ENCODE measurements at places on chromosomes 7 and 10.

- no peak for DNase-seq
These were observed 107.6 kb downstream of the SGMS1 start for GRCh38 chr10:50516171-50516570.

DNA sequence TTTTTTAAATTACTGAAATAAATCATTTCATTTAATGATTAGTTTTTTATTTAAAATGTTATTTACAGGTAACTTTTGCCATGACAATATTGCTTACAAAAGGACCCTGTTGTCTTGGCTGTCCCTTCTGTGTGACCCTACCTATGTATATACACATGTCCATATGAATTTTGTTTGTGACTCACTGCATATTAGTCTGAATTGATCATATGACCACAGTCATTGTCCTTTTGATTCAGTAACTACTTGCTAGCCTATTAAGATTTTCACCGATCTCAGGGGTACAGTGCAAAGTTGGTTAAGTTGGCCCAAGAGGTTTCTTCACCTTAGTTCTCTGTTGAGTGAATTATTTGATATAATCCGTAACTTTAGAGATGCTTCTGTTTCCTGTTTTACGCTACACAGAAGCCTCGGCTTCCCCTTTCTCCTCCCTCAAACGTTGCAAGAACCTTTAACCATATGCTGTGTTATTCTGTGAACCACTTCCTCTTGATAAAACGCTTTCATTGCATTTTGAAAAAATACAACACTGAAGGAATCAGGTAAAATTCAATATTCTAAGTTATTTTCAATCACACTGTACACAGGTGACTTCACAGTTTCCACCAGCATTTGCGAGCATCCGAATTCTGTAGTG lies 43.9 kb downstream of the APBB1IP start:
- no peak for DNase-seq

GRCh38 chr7:108456845-108457540 lies 757 bp upstream of the NRCAM start:
- DNase-seq: no peak

- DNase-seq: no peak
These were observed 119.4 kb downstream of the DYNC2I1 start for GRCh38 chr7:158975526-158976467.

DNA sequence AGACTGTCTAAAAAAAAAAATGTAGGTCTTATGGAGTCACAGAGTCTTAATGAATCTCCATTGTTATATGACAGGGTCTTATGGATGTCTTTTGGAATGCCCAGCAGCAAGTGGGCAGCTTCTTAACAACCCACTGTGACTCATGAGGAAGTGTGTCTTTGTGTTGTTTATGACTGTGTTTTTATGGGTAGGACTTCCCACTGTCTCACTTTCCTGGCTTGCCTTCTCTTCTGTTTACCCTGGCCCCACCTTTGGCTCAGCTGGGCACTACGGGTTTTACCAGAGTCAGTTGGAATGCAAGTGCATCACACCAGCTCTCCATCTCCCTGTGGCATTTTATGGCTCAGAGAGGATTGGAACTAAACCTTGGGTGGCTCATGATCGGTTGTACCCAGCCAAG lies 580.5 kb downstream of the AUTS2 start:
- DNase-seq: no peak

DNA sequence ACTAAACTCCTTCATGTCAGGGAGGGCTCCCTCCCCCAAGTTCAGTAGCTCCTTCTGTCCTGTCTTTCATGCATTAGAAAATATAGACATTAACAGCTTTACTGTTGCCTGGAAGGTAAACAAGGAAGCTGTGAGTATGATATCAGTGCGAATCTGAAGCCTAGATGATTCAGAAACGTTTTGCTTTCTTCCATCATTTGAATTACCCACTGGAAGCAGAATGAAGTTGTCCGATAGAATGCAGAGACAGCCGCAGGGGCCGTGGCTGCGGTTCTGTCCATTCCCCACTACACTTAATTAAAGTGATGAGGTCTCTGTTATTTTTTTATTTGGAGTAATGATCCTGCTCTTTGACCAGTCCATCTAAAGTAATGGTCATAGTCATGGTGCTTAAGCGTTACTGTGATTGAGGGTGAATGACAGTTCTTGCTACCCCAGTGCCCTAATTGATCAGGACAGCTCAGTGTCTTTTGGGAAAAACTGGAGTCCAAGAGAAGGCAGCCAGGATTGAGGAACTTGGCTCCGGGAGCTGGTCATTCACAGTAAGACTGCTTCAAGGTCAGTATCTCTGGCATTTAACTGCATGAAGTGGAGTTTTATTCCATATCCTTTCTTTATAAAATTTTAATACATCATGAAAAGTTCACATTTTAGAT lies 69.9 kb downstream of the PTPRE start:
- DNase-seq: no peak

GRCh38 chr7:144379776-144380384 lies 23.6 kb downstream of the NOBOX start:
- no peak for DNase-seq

DNA sequence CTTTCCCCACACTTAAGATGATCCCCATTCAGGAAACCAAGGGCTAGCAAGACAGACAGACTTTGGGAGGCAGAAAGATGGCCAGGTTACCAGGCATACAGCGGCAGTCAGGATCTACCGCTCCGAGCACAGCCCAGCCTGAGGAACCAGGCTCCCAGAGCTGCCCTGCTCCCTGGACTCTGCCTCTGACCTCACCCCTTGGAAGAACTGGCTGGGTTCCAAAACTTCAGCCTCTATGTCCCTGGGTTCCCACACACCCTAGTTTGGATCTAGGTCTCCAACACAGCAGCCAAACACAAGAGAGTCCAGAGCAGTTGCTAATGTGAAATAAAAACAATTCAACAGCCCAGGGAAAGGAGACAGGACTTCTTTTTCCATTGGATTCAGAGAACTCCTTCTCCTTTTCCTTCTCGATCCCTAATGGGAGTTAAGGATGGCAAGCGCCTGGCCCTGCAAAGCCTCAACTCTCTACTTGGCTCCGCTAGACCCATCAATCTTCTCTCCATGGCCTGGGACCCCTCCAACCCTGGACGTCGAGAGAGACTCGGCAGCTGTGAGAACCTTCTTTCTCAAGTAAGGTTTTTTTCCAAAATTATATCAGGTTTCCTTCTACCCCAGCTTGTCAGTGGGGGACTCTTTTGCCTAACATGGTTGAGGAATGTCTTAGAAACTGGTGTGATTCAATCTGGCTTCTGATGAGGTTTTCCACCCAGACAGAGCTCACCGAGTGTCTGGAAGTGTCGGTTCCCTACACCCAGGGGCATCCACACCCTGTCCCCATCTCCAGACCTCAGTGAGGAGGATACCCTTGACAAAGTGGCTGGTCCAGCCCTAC lies 219.6 kb downstream of the KCNMA1 start:
- DNase-seq: no peak

DNA sequence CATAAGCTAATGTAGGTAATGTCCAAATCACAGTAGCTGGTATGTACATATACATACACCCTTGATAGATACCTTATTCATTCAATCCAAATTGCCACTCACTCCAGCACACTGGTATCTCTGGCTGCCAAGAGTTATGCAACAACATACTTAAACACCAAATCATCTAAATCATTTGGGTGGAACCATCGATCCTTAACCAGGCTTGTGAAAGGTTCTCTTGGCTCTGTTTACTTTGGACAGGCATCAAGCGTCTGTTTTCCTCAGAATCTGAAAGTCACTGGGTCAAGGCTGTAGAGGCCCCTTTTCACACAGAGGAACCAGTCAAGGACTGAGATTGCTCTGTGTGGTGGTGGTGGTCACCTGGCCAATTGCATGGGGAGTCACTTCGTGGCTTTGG lies 24.6 kb downstream of the JAZF1 start:
- no peak for DNase-seq

- no peak for DNase-seq
These were observed 70.9 kb downstream of the CARD11 start for GRCh38 chr7:2972835-2973161.

DNA sequence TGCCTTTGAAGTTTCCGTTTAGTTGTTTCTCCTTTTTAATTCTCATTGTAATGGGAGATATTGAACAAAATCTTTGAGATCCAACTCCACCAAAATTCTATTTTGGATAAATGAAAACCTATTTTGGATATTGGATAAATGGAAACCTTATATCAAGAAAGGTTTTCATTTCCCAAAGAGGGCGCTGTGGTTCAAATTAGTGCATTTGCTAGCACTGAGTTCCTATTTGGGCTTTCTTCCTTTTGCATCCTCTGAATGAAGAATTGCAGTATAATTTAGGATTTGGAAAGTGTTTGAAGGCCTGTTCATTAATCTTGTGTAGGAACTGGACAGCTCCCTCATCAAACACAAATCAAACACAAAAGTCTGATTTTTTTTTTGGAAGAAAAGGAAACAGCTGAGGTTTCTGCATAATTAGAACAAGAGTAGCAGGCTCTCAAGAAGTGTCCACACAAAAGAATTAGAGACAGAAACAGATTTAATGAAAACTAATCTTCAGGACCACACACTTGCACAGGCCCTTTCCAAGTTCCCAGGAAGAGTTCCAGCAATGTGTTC lies 80.8 kb upstream of the KLF14 start:
- DNase-seq: no peak

DNA sequence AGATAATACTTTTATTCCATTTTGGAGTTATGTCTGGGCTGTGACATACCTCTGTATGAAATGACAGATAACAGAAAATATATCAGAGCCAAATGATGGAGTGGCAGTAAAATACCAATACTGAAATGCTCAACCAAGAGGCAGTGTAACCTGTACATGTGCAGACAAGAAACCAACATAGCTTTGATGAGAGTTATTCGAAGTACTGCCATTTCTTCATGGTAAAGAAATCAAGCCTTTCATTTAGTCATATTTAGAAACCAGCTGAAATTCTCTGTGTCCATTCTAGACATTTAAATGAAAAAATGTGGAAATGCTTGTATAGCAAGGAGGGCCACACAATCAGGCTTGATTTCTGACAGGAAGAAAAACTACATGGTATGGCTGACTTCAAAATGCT lies 127.1 kb upstream of the PTPRZ1 start:
- no peak for DNase-seq

GRCh38 chr10:97640868-97641811 lies 669 bp downstream of the PI4K2A start:
- DNase-seq: peak; percentile 49

DNA sequence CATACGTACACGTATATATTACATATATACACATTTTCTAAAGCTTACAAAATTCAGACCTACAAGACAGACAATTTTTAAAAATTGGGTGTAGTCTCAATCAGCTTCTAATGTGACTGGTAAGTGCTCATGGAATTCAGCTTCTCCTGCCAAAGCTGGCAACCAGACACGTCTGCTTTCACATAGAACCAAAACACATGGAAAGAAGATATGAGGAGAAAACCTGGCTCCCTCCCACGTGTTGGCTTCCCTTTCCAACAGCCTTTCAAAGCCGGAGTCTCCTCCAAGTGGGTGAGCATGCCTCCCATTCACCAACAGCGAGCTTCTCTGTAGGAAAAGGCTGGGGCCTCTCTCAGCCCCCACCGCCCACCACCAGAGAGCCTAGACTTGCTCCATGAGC lies 33.4 kb downstream of the CDCA7L start:
- DNase-seq: no peak

- no peak for DNase-seq
These were observed 4.0 kb downstream of the RBP3 start for GRCh38 chr10:47351899-47352815.

DNA sequence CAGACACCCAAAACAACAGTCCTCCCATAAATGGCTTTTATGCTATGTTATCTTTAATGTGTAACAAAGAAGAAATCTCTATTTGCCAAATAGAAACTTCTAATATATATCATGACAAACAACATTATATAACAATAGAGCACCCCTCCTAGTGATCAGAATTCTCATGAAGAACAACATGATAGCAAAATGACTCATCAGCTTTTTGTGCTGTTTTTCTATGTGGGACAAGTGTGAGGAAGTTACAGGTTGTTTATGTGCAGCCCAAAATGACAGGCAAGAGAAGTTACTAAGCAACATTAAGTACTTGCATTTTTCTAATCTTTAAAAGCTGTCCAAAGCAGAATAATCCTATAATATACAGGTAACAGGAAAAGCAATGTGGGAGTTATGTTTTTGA lies 7.7 kb downstream of the DGKB start:
- no peak for DNase-seq

DNA sequence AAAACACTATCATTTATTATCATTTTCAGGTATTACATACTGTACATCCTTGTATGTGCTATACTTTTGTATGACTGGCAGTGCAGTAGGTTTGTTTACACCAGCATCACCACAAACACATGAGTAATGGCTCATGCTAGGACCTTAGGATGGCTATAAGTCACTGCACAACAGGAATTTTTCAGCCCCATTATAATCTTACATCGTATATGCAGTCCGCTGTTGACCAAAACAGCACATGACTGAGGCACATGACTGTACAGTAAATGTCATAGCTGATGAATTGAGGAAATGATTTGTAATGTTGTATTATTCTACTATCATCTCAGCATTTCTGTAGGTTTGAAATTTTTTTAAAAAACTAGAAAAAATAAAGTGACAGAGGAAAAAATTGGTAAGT lies 38.6 kb downstream of the BPGM start:
- no peak for DNase-seq

- no peak for DNase-seq
These were observed 7.8 kb upstream of the BHLHA15 start for GRCh38 chr7:98203261-98203963.

DNA sequence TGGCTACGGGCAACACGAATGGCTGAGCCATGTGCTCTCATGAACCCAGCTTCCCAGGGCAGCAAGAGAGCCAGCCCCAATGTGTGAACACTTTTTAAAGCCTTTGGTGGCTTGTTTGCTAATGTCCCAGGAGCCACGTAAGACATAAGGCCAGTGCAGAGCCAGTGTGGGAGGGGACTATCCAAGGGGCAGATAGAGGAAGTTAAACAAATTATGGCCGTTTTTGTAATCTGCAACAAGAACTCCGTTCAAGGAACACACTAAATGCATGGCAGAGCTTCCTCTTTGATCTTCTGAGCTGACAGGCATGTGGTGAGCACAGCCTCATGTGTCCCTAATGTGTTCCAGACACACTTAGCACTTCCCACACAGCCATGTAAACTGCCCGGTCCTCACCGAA lies 133.3 kb downstream of the TEX36 start:
- no peak for DNase-seq

- no peak for DNase-seq
These were observed 85.8 kb downstream of the NRP1 start for GRCh38 chr10:33248638-33249037.

- DNase-seq: no peak
These were observed 66.8 kb upstream of the COL13A1 start for GRCh38 chr10:69734797-69735468.

GRCh38 chr7:47347816-47348385 lies 234.0 kb downstream of the TNS3 start:
- DNase-seq: no peak

All from C1 segment of cervical spinal cord (tissue), 14 donors.